ENCODE measurements at places on chromosomes 16 and 17. TPM values are rescaled to one million over a fixed set of nuclear protein-coding genes. Genes with fewer than 3 reads are reported as not detected.

The SETD1A gene
- total RNA-seq: 15.9 TPM

The WNK4 gene
- total RNA-seq: 32.6 TPM

DNA sequence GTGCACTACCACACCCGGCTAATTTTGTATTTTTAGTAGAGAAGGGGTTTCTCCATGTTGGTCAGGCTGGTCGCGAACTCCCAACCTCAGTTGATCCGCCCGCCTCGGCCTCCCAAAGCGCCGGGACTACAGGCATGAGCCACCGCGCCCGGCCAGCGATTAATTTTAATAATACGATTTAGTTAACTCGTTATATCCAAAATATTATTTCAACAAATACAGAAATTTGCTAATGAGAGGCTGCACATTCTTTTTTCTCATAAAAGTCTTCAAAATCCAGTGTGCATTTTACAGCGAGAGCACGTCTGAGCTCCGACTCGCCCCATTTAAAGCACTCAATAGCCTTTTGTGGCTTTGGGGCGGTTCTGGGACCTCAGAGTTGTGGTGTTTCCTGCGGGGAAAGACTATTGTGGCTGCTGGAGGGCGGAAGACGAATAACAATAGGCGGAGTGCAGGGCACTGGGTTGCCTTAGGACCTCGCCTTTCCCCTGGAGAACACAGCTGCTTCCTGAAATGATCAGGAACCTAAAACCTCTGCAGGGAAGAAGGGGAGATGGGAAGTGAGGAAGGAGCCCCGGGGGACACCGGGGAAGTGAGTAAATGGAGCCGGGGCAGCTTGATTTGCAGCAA is 2.9 kb upstream of the ZSCAN10 start:
- H3K4me1 ChIP-seq: no peaks in the 10 kb centered on the region
- H3K27me3 ChIP-seq: no peaks in the 10 kb centered on the region
- DNase-seq: no peak
- H3K27ac ChIP-seq: no peak overlapping the region
- no peak overlapping the region for H3K4me3 ChIP-seq
- H3K36me3 ChIP-seq: no peaks in the 10 kb centered on the region

- no peaks in the 10 kb centered on the region for H3K27me3 ChIP-seq
- no peaks in the 10 kb centered on the region for H3K4me1 ChIP-seq
- no peak for DNase-seq
- no peaks in the 10 kb centered on the region for H3K36me3 ChIP-seq
- no peak overlapping the region for H3K4me3 ChIP-seq
- H3K27ac ChIP-seq: no peak overlapping the region
These were observed 18.9 kb downstream of the DNAJA2 start for GRCh38 chr16:46954562-46954961.

DNA sequence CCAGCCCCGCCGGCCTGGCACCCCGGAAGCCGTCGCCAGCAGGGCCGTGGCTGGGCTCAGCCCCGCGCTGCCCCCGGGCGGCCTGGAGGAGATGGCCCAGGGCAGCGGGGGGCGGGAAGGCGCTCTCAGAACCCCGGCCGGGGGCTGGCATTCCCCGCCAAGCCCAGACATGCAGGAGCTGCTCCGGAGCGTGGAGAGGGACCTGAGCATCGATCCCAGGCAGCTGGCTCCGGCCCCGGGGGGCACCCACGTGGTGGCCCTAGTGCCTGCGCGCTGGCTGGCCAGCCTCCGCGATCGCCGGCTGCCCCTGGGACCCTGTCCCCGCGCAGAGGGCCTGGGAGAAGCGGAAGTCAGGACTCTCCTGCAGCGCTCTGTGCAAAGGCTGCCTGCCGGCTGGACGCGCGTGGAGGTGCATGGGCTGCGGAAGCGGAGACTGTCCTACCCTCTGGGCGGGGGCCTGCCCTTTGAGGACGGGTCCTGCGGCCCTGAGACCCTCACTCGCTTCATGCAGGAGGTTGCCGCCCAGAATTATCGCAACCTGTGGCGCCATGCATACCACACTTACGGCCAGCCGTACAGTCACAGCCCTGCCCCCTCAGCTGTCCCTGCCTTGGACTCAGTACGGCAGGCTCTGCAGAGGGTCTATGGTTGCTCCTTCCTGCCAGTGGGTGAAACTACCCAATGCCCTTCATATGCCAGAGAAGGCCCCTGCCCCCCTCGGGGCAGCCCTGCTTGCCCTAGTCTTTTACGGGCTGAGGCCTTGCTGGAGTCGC is 551 bp downstream of the WDR81 start:
- no peaks in the 10 kb centered on the region for H3K27me3 ChIP-seq
- DNase-seq: no peak
- H3K27ac ChIP-seq: peak overlapping the region; percentile 67
- H3K36me3 ChIP-seq: no peaks in the 10 kb centered on the region
- peak overlapping the region; percentile 77 for H3K4me3 ChIP-seq

DNA sequence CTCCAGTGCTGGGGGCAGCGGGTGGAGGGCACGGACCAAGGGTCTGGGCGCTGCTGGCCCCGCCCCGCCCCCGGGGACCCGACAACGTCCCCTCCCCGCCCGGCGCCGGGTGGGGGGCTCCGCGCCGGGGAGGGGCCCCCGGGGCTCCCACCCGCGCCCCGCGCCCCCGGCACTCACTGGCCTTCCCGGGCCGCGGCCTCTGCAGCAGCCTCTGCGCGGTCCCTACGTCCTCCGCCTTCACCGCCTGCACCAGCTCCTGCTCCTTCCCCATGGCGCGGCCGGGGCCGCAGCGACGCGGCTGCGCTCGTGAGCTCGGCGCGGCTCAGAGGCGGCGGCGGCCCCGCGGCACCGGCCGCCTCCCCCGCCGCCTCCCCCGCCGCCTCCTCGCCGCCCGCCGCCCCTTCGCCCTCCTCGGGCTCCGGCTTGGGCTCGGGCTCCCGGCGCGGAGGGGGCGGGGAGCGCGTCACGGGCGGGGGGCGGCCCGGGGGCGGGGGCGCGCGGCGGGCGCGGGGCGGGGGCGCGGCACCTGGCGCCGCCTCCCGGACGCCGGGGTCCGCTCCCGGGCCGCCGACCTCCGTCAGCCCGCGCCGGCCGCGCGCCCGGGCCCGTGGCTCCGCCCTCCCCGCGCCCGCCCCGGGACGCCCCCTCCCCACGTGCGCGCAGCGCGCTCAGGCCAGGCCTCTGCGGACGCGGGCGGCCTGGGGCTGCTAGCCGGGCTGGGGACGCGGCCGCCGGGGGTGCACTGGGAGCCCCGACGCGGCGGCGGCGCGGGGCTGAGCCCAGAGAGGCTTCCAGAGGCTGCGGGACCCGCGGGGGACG is at the start of gene CASKIN1:
TSS of gene CASKIN1 (minus strand) at position 444 of the 819 bp plus-strand sequence. CDS start at position 271, 173 bp downstream.
- H3K27ac ChIP-seq: no peak within 1 kb of the TSS
- no peak for DNase-seq
- peak within 1 kb of the TSS; percentile 7 for H3K4me3 ChIP-seq

GRCh38 chr16:86575754-86576557 is 2.4 kb upstream of the FOXL1 start:
- no peaks in the 10 kb centered on the region for H3K36me3 ChIP-seq
- H3K27ac ChIP-seq: peak overlapping the region; percentile 37
- peaks cover 4% of the 10 kb centered on the region for H3K4me1 ChIP-seq
- DNase-seq: peak; percentile 79
